ENCODE measurements at places on chromosomes 6 and 20.

- no peak for DNase-seq
Measured at GRCh38 chr6:163192591-163192990, 221.9 kb upstream of the QKI start.

DNA sequence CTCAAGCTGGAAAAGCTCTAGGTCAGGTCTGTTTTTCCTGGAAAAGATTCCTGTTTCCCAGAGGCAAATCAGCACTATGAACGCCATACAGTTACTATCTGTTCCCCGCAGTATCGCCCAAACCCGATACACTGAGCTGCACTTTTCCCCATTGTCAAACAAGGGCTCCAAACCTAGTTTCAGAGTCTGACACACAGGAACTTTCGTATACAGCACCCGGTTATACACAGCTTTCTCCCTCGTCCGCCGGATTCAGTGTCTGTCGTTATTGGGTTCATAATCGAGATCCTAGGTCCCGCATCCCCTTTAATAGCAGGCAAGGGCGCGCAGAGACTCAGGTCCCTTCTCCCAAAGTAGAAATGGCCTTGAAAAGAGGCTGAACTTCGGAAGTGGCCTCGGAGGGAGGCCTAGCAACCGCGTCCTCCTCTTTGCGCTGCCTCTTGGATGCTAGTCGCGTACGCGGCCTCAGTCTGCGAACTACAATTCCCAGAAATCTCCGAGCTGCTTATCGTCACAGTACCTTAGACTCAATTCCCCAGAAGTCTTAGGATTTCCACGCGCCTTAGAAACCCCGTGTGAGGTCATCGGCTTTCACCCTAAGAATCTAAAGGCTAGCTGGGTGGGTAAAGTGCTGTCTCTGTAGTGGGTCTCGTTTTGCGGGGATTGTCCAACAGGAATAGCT is 34.2 kb downstream of the ZNF391 start:
- DNase-seq = no peak

- no peak for DNase-seq
Measured at GRCh38 chr6:142469220-142469619, 167.4 kb downstream of the ADGRG6 start.

- DNase-seq = peak; percentile 43
Measured at GRCh38 chr6:168536665-168537539, 95.9 kb downstream of the SMOC2 start.

- no peak for DNase-seq
Measured at GRCh38 chr20:63006540-63007359, at the start of gene BHLHE23. Gene BHLHE23, minus strand, starts transcription at chr20:63006964. Its CDS starts 190 bp downstream, at chr20:63006774.

GRCh38 chr6:163413345-163414116 is 987 bp upstream of the QKI start:
- no peak for DNase-seq

DNA sequence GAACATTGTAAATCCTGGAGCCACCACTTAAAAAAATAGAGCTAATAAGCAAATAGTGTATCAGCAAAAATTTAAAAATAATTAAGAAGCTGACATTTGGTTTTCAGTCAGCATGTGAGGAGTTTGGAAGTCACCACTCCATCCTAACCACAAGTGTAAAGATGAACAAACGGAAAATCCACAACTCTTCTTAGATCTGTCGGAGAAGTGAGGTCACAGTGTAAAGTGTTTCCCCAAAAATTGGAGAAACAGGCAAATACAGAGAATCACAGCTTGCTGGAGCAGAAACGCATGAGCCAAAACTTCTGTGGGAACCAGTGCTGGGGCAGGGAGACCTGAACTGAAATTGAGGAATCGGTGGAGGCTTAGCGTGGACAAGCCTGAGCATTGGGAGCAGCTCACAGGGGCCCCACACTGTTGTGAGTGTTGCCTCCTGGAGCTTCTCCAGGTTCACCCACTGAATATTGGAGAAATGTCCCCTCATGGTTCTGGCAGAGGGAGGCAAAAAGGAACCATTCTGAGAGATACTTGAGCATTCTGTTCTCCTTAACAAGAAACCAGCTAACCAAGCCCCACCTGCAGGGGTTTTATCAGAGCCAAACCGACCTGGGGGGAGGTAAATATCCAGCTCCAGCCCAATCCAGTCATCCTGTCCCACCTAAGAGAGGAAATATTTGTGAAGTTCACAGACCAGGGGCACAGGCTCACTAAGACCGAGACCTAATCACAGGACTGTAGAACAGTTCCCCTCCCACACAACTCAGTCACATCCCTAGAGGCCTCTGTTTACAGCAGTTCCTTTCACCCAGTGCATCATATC is 192.0 kb downstream of the ERMARD start:
- no peak for DNase-seq

GRCh38 chr6:28208111-28208659 is 16.9 kb upstream of the ZSCAN9 start:
- no peak for DNase-seq

GRCh38 chr6:25617997-25618396 is 34.0 kb upstream of the SCGN start:
- peak; percentile 72 for DNase-seq

All from Karpas-422 (cell line).